ENCODE measurements at places on chromosomes 1 and 21.
A peak's percentile ranks its signal among the peaks of the same experiment; 100 is the strongest.

DNA sequence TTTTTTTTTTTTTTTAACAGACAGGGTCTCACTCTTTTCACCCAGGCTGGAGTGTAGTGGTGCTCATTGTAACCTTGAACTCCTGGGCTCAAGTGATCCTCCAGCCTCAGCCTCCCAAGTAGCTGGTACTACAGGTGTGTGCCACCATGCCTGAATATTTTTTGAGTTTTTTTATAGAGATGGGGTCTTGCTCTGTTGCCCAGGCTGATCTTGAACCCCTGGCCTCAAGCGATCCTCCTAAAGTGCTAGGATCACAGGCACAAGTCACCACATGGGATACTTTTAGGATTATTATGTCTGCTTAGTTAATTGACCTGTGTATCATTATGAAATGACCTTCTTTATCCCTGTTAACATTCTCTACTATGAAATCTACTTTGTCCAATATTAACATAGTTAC is 38.0 kb downstream of the RASSF5 start:
- peaks cover 2% of the 10 kb centered on the region for H3K4me1 ChIP-seq
- H3K27ac ChIP-seq, result no peak overlapping the region
- H3K36me3 ChIP-seq, result no peaks in the 10 kb centered on the region
- no peak overlapping the region for H3K4me3 ChIP-seq
- no peak for DNase-seq
- H3K27me3 ChIP-seq, result no peaks in the 10 kb centered on the region

DNA sequence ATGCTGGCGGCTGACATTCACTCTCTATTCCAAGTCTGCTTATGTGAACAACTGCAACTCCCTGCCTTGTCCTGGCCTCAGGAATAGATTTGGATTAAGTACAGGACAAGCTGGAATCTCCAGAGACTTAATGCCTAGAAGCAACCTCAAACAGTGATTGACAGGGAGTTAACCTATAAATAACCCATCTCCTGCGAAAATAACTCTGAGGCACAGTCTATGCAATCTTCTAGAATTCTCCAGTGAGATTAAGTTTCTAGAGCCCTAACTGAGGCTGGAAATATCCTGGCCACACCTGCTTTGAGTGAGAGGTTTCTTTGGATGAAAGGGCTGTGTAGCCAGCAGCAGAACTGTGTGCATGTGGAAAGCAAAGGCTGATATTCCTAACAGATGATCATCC is 25.3 kb upstream of the ATP1A1 start:
- no peaks in the 10 kb centered on the region for H3K36me3 ChIP-seq
- no peak for DNase-seq
- peaks cover 5% of the 10 kb centered on the region for H3K4me1 ChIP-seq

DNA sequence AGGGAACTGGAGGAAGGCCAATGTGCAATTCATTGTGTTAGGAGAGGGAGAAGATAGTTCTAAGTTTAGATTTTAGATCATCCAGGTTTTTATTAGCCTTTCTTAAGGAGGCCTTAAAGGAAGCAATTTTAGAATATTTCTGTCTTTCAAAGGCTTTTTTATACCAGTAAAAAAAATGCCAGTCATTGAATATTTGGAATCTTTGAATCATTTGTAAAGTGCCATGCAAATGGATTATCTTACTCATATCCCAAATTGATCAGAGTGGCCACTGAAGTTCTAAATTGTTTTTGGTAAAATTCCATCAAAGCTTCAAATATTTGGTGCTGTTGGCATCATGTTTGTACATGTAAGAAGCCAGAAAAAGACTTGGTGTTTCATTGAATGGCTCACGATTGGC is 244.8 kb downstream of the RPS6KC1 start:
- H3K27ac ChIP-seq, result no peak overlapping the region
- no peak for DNase-seq
- no peaks in the 10 kb centered on the region for H3K27me3 ChIP-seq
- H3K4me3 ChIP-seq, result no peak overlapping the region

GRCh38 chr1:36359383-36359782 is 26.3 kb downstream of the STK40 start:
- H3K27ac ChIP-seq, result no peak overlapping the region
- H3K36me3 ChIP-seq, result peaks cover 9% of the 10 kb centered on the region
- H3K4me1 ChIP-seq, result no peaks in the 10 kb centered on the region
- no peaks in the 10 kb centered on the region for H3K27me3 ChIP-seq
- no peak overlapping the region for H3K4me3 ChIP-seq
- DNase-seq, result no peak

DNA sequence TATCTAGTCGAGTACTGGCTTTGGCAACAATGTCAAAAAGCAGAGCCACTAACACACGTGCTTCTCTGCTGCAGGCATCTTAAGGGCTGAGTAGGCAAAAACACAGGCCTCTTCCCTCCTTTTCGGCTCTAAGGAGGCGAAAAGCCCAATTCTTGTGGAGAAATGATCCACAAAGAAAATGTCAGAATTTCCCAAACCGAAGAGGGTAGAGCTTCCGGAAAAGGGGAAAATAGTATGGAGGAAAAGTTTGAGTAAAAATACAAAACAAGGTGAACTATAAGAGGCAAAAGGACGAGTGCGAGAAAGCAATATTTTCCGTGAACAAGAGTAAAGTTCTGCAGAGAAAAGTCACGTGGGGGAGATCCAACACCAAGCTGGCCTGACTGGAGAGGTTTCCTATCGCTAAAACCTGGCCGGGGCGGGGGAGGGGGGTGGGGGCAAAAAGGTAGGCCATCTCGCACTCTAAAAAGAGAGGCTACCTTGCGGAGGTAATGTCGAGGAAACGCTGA is 551 bp downstream of the ZRANB2 start:
- peak overlapping the region; percentile 95 for H3K4me3 ChIP-seq
- no peak for DNase-seq
- H3K4me1 ChIP-seq, result no peaks in the 10 kb centered on the region
- no peak overlapping the region for H3K27ac ChIP-seq
- peaks cover 3% of the 10 kb centered on the region for H3K36me3 ChIP-seq
- no peaks in the 10 kb centered on the region for H3K27me3 ChIP-seq

DNA sequence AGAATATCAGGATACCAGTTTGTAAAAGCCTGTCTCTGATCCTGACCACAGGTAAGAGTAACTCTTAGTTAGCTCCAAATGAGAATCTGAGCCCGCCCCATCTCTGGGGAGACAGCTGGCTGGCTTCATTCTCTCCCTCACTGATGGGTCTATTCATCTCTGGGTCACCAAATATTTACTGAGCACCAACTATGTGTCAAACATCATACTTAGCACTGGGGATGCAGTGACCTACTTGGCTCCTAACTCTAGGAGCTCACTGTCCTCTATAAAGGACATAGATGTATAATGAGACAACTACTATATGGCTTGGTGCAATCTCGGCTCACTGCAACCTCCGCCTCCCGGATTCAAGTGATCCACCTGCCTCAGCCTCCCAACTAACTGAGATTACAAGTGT is 29.8 kb upstream of the BCL10 start:
- 0 out of 2 replicates have a peak, but pooled peaks cover 4% of the 10 kb centered on the region for H3K4me1 ChIP-seq
- H3K27ac ChIP-seq, result no peak overlapping the region
- H3K4me3 ChIP-seq, result no peak overlapping the region
- DNase-seq, result no peak
- no peaks in the 10 kb centered on the region for H3K27me3 ChIP-seq

- no peak overlapping the region for H3K27ac ChIP-seq
- H3K27me3 ChIP-seq, result no peaks in the 10 kb centered on the region
- no peaks in the 10 kb centered on the region for H3K4me1 ChIP-seq
- DNase-seq, result no peak
- no peak overlapping the region for H3K4me3 ChIP-seq
- H3K36me3 ChIP-seq, result no peaks in the 10 kb centered on the region
Observed at GRCh38 chr1:100866041-100866900, 28.4 kb downstream of the EXTL2 start.

All from iPS DF 6.9 (cell line).